ENCODE measurements at places on chromosomes 5 and 9.

DNA sequence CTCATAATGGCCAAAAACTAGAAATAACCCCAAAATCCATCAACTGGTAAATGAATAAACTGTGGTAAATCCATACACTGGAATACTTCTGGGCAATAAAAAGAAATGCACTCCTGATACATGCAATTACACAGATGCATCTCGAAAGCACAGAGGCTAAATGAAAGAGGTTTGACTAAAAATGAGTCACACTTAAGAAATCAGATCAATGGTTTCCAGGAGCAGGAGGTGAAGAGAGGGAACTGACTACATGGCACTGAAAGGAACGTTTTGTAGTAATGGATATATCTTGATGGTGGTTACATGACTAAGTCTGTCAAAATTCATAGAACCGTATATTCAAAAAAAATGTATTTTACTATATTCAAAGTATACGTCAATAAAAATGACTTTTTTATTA is 42.4 kb downstream of the STRBP start:
- no peak for DNase-seq

DNA sequence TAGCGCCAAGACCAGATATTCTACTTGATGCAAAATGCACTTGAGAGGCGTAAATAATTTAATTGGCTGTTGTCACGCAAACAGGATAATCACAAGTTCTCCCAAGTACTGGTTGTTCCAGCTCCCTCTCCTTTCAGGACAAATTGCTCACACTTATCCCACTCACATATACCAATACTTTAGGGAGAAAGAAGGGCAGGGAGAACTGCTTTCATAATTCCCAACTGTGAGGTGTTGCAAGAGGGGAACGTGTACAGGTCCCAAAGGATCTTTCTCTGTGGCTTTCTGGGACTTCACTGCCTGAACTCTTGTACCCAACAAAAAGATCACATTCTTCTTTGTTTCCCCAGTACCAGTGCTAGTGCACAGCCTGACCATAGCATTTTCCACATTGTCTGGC is 21.5 kb upstream of the TGFBI start:
- DNase-seq, result no peak

DNA sequence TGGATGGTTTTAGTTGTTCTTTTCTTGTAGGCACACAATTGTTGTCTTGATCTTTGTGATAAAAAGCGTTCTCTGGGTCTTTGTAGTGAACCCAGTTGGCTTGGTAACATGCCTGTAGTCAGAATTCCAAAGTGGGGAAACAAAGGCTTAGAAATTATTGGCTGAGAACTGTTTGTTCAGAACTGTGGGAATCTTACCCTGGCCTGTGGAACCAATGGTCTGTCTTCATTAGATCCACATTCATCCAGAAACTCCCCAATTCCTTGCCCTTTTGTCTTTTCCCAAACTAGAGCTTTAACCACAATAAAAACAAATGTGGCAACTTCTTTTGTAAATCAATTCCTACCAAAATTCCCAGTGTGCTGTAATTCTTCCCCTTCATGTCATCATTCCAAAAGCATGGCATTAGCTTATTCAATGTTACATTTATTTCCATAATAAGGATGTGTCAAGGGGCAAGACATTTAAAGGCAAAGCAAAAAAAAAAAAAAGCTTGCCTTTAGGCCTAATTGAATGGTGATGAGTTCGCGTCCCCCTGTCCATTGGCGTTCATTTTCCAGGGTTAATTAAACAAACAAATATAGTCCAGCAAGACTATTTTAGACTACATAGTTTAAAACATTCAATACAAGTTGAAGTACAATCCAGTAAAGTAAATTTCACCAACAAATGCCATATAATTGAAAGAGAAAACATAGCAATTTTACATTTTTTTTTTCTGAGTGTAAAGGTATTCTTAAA is 249.8 kb upstream of the ZNF608 start:
- no peak for DNase-seq

GRCh38 chr5:42994555-42995359 is 45.4 kb downstream of the ANXA2R start:
- peak; percentile 78 for DNase-seq

GRCh38 chr5:170623576-170624181 is 119.9 kb downstream of the KCNIP1 start:
- no peak for DNase-seq

All from activated naive CD4-positive, alpha-beta T cell (primary cell).